Stomach (tissue), 19 donors: ENCODE measurements at places on chromosomes 3 and 15. TPM values are rescaled to one million over a fixed set of nuclear protein-coding genes. Genes with fewer than 3 reads are reported as not detected.

DNA sequence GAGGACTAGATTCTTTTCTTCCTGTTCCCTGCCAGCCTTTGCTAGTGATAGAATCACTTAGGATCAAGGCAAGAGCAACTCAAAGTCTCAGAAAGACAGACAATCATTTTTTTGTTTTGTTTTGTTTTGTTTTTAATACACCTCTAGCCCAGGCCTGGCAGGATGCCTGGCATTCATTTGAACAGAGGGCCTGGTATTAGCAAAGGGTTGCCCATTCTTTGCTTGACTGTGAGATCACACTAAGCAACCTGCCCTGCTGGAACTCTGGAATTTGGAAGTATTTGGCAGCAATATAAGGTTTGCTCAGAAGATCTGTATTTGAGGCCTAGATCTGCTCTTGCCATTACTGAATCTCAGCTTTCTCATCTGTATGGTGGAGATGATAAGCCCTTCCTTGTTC is 21.8 kb upstream of the ATP13A5 start:
- no peak for DNase-seq

DNA sequence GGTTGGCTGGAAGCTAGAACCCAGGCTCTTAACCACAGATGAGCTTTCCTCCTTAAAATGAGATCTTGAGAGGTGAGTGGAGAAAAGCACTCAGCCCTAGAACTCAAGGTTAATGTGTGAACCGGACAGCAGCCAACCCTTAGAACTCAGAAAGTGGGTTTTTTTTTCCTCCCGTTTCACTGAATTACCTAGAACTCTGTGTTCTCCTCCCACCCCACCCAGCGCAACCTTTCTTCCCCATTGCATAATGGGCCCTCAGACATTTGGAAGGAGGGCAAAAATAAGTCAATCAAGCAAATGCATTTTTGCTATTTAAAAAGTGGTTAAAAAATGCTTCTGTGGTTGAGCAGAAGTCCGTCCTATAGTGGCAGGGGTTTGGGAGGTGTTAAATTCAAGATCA is 36.7 kb downstream of the POC1A start:
- no peak for DNase-seq

GRCh38 chr15:100923076-100923475 is 3.9 kb downstream of the LRRK1 start:
- no peak for DNase-seq

Gene RCCD1
- total RNA-seq, result 2.3 TPM

DNA sequence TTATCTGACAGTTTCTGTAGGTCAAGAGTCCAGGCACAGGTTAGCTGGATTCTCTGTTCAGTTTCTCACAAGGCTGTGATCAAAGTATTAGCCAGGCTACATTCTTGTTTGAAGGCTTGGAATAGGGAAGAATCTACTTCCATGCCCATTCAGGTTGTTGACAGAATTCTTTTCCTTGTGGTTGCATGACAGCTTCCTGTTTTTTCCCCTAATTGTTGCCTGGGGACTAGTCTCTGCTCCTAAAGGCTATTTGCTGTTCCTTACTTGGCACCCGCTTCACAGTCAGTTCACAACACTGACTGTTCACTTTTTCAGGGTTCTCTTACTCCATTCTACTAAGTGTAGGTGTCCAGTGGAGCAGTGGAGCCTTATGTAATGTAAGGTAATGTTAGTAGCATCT is 115.4 kb upstream of the GBE1 start:
- no peak for DNase-seq

- no peak for DNase-seq
These were observed 49.1 kb downstream of the ZIC4 start for GRCh38 chr3:147356909-147357900.

DNA sequence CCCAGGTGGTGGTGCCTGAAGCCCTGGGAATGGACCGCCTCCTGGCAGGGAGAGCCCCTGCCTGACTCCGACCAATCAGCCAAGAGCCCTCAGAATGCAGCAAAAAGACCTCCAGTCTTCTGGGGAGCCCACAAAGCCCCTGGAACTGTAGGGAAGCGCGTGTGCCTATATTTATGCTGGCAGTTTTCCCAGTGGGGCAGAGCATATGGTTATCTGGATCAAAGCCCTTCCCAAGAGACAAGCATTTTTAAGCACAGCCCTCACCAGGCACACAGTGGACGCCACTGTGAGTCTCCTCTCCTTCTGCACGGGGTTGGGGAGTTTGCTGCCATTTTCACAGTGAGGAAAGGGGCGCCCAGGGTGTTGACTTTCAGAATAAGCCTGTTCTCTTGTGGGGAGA is 80.9 kb upstream of the RPL32 start:
- no peak for DNase-seq

GRCh38 chr3:28036599-28037575 is 204.5 kb upstream of the CMC1 start:
- no peak for DNase-seq

DNA sequence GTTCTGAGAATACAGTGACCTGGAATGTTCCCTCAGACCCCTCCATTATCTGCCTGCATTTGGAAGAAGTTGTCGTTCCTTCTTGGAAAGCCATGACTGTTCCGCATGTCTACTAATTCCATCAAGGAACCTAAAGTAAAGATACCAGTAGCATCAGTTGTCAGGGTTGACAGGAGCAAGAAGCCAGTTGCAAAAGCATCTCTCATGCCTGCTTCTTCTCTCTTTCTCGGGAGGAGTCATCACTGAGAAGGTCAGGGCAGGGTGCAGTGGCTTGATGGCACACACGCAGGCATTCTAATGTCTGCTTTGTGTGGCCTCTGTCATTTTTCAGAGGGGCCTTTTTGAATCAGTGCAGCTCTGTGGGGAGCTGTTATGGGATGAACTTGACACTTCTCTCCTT is 276.6 kb upstream of the TPM1 start:
- no peak for DNase-seq
